Fibroblast of mammary gland (primary cell): ENCODE measurements at places on chromosomes 6 and 20.

DNA sequence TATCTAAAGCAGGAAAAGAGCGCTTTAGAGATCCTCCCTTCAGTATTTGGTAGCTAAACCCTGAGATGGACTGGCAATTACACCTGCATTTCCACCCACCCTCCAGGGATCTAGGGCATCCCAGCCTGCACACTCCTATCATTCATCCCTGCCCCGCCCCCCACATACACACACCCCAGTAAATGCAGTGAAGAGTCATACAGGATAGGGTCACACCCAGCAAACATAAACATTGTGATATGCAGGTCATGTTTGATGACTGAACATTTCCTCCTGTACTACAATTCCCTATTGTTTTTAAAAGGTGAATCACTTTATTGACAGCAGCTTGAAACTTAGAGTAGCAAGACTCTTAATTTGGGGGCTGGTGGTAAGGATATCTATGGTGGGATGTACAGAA, 112.9 kb downstream of the FOXO3 start:
- peak; percentile 35 for DNase-seq

- no peak for DNase-seq
Observed at GRCh38 chr6:158686311-158686710, 36.5 kb downstream of the SYTL3 start.

DNA sequence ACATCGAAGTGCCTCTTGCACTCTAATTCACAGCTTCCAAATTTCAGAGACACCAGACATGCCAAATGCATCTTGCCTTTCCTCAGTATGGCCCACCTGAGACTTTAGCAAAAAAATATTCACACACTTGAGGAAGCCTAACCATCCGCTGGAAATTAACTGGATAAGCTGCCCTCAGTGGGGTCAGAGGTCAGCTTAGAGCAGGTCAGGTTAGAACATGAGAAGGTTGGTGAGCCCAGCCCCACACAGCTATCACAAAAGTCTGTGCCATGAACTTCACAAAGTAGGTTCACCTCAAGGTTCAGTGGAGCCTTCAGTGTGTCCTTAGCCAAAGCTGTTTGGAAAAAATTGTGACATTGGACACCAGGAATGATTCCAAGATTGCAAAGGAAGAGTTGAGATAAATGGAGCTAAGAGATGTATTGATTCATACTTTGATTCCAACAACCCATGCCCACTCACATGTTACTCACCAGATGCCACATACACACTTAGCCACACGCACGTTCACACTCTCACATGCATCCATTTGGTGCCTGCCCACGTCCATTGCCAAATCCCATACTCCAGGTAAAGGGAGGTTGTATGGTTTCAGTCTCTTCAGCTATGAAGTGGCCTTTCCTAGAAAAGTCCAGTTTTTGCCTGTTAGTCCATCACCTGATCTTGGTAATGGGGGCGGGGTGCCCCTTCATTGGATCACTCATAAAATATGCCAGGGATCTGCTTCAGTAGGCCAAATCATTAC, 11.1 kb downstream of the BAK1 start:
- no peak for DNase-seq

DNA sequence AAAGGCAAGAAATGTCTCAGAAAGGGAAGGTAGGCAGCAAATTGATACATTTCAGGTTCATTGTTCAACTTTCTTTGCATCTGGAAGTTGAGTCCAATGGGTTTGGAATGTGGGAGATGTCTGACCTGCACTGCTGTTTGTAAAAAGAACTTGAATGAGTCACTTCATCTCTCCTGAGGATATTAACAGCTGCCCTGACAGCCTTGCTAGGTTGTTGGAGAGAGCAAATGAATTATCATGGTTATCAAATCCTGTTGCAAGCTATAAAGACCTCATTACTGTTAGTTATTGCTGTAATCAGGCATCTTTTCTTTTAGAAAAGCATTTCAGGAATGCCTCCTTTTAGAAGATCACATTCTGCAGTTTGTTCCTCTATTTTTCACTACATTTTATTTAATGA, 23.0 kb upstream of the FLRT3 start:
- DNase-seq: peak; percentile 35

- peak; percentile 34 for DNase-seq
Observed at GRCh38 chr6:169416249-169416648, 162.6 kb upstream of the THBS2 start.

- DNase-seq: no peak
Observed at GRCh38 chr20:31797364-31797763, 21.8 kb upstream of the MYLK2 start.
